ENCODE measurements at places on chromosomes 7 and 10.

GRCh38 chr10:72134785-72135767, 46.7 kb upstream of the SPOCK2 start:
- no peak for DNase-seq

- no peak for DNase-seq
Measured at GRCh38 chr7:129122078-129122750, 22.3 kb upstream of the TSPAN33 start.

GRCh38 chr7:16369855-16370254, 51.5 kb downstream of the CRPPA start:
- DNase-seq, result no peak

DNA sequence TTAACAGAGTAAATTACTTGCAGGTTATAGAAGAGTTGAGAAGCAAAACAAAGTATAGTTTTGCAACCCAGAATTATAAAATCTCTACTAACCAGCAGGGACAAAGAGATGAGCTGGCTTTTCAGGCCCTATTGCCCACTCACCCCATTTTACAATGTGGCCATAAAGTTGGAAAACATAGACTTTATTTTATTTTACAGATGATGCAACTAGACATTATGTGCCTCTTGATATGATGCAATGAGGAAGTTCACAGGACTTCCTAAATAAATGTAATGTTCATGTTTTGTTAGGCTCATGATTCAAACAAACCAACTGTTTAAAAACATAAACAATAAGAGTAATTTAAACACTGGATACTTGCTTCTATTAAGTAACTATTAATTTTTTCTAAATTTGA, 141.1 kb upstream of the WNT16 start:
- DNase-seq, result no peak

GRCh38 chr7:140284062-140284461, 107.3 kb upstream of the KDM7A start:
- no peak for DNase-seq

DNA sequence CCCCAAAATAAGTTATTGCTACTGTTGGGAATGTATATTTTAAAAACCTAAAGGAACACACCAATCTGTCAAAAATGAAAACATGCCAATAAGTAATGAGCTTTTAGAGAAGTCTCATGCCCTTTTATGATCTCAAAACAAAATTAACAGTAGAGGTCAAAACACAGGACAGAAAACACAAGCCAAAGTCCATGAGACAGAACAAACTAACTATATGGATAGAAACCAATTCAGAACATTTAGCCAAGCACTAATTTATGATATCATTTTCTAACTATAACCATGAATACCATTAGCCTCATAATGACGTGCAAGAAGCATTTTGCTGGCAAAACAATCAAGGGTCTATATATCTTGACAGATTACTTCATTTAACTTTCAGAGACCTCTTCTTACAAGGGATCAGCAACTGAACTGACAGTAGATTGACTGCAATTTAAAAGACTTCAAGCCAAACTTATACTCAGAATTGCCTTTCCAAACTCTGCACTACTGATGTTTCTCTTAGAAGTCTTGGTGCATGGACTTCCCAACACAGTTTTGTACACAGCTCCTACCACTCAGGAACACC, 200.9 kb downstream of the DOCK4 start:
- no peak for DNase-seq

DNA sequence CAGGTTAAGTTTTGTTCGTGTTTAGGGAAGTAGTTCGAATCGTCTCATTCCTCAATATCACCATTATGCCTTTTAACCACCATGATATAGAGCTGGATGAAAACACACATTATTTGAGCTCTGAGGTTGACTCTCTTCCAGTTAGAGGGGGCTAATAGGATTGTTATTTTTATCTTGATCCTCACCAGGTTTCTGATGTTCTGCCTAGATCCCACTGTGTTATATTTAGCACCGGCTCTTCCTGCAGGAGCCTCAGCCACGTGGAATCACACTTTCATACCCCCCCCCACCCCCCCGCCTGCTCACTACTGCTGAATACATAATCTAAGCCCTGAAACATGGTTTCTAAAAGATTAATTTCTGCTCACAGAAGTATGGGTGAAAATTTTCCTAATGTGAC, 88.3 kb downstream of the NRCAM start:
- DNase-seq, result no peak

GRCh38 chr7:102404005-102404861, 8.1 kb downstream of the PRKRIP1 start:
- peak; percentile 74 for DNase-seq

GRCh38 chr7:465710-466400, 53.8 kb downstream of the PDGFA start:
- DNase-seq, result no peak
